Mesenteric fat pad (tissue), 1 donor: ENCODE measurements at places on chromosomes 5 and 9.

GRCh38 chr9:130380920-130381469, 63.8 kb upstream of the ASS1 start:
- DNase-seq = no peak

GRCh38 chr9:92639124-92639523, 30.8 kb downstream of the IPPK start:
- peak; percentile 49 for DNase-seq

DNA sequence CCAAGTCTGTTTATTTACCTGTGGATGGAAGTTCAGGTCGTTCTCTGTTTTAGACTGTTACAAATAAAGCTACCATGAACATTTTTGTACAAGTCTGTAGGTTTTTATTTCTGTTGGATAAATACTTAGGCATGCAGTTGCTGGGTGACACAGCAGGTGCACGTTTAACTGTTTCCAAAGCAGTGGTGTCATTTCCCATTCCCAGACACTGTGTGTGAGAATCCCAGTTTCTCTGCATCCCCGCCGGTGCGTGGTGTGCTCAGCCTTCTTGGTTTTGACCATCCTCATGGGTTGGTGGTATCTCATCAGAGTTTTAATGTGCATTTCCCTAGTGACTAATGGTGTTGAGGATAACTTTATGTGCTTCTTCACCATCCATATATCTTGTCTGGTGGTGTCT, 27.2 kb downstream of the AHRR start:
- DNase-seq = no peak

- no peak for DNase-seq
Observed at GRCh38 chr5:77935506-77936364, 159.6 kb upstream of the TBCA start.

GRCh38 chr5:172347496-172348052, 64.0 kb upstream of the UBTD2 start:
- no peak for DNase-seq

DNA sequence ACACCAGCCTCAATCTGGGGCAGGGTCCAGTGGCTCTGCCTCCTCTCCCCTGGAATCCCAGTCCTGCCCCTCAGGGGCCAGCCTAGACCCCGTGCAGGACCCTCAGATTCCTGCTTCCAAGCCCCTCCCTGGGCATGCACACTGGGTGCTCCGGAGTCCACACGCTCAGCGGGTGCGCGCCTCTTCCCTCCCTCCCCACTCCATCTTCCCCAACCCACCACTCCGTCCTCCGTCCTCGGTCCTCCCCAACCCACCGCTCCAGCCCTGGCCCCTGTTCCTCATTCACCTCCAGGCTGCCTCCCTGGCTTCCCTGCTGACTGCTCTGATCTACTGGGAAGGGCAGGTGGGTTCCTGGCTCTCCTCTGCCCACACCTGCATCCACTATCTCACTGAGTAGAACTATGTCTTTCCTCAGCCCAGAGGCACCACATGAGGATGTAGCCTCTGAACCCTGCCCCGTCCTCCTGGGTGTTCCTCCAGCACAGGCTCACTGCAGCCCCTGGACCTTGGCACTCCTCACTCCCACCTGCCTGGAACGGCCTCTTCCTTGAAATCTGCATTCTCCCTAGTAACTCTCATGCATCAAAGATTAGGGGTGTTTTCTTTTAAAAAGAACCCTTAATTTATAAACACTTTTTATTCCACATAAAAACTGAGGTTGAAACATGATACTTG, 92.8 kb downstream of the CAMSAP1 start:
- peak; percentile 68 for DNase-seq

DNA sequence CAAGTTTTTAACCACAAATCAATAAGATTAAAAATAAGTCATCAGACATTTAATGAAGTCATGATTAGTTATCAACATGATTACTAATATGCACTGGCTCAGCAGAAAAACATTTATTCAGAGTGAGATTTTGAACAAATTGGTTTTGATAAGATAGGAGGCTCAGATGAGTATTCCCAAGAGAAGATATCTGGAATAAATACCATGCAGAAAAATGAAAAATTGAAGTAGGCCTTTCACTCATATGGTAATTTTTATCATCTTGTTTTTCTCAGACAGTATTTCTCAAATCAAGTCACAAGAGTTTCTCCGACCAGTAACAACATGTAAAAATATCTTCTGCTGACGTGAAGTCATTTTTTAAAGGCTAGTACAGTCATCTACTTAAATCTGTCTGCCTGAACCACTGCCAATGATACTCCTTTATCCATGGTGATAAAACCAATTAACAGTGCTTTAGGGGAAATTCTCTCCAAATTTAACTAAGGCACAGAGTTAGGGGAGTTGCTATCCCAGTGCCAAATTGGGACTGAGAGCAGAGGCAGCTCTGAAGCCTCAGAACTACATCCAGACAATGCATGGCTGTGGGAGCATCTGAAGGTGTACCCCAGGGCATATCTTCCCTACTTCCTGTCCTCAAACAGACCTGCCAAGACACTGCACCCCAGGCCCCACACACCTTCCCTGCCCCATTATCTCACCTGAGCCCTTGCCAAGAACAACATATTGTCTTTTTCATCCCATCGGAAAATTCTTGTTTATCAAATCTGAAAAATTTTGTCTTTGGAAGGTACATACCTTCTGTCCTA, 105.5 kb upstream of the TSLP start:
- DNase-seq = no peak
